Activated naive CD4-positive, alpha-beta T cell (primary cell): ENCODE measurements at places on chromosomes 16 and 17.

DNA sequence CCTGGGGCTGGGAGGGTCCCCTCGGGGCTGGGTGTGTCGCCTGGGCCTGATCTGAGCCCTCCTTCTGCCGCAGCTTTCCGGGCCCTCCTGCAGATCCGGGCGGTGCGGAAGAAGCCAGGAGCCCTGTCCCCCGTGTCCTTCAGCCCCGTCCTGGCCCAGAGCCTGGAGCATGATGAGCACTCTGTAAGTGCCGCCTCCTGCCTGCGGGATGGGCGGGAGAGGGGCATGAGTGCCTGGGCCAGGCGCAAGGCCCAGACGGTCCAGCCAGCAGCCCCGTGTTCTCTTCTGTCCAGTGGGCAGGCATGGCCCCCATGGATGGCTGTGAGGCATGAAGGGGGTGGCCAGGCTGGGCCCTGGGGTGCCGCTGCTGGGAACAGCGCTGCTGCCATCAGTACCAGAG, 16.0 kb upstream of the NUDT16L1 start:
- DNase-seq: no peak

DNA sequence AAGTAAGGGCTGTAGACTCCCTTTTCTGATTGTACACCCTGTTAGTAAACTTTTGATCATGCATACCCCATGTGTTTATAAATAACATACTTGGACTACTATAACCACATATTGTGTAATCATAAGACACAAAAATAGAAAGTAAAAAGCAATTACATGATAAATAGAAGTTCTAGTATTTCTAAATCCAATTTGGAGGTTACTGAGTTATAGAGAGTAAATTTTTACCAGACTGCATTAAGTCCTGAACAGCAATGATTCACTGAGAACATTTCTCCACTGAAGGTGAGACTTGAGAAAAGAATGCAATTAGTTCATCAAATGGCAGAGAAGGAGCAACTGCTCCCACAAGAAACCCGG, 7.7 kb upstream of the TBKBP1 start:
- DNase-seq: no peak

GRCh38 chr16:81293909-81294802, 20.6 kb upstream of the GAN start:
- DNase-seq: no peak

DNA sequence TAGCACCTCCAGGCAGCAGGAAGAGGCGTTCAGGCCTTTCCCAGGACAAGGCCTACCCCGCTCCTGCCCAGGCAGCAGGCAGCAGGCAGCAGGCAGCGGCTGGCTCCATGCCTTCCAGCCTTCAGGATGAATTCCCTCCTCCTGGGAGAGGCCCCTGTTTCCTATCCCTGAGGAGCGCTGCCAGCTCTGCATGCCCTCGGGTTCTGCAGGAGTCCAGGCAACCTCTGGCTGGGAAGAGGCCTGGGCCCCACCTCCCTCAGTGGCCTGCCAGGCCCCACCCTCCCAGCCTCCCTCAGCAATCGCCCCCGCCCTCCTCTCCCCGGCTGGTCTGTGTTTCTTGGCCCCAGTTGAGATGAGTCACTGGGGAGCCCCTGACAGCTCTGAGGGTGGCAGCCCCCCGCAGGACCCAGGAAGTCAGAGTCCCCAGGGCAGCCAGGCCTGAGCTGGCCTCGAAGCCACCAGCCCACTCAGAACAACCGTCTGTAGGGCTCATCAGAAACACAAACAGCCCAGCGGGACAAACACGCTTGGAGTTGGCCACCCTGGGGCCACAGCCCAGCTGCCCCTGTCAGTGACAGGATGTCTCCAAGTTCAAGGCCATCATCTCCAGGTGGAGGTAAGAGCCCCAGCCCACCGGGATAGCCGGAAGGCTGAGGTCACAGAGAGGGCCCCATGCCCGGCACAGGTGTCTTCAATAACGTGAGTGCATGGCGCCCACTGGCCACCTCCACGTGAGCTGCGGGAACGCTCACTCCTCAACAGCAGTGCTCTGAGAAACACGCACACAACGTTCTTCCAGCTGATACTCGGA, 39.5 kb upstream of the CIBAR2 start:
- DNase-seq: no peak

DNA sequence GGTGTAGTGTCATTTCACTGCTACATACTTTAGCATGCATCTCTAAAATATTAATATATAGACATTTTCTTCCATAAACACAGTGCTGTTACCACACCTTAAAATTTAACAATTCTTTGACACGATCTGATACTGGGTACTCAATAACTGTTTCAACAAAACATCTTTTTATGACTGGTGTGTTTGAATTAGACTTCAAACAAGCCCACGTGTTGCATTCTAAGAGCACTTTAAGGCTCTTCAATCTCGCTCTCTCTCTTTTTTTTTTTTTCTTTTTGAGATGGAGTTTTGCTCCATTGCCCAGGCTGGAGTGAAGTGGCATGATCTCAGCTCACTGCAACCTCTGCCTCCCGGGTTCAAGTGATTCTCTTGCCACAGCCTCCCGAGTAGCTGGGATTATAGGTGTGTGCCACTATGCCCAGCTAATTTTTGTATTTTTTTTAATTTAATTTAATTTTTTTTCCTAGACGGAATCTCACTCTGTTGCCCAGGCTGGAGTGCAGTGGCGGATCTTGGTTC, 15.8 kb upstream of the SLC46A1 start:
- no peak for DNase-seq

GRCh38 chr17:61413661-61414126, 14.1 kb downstream of the TBX2 start:
- no peak for DNase-seq

GRCh38 chr17:17910060-17910459, 62.1 kb downstream of the TOM1L2 start:
- no peak for DNase-seq

GRCh38 chr16:66128371-66128770, 238.1 kb upstream of the CDH5 start:
- DNase-seq: no peak

- DNase-seq: peak; percentile 21
Observed at GRCh38 chr17:78315355-78316114, 44.3 kb downstream of the SOCS3 start.

DNA sequence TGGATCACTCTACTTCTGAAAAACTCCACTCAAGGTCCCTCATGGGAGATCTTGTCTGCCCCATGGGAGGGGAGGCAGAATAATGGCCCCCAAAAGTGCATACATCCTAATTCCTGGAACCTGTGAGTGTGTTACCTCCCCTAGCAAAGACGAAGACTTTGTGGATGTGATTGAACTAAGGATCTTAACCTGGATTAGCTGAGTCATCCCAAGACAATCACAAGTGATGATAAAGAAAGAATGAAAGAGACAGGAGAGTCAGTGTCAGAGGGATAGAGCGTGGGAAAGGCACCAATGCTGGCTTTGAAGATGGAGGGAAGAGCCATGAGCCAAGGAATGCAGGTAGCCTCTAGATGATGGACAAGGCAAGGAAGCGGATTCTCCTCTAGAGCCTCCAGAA, 374.7 kb upstream of the DYNLRB2 start:
- no peak for DNase-seq
